ENCODE measurements at places on chromosomes 1 and 21.

- DNase-seq: no peak
These were observed 28.0 kb upstream of the RNF2 start for GRCh38 chr1:185017338-185017737.

DNA sequence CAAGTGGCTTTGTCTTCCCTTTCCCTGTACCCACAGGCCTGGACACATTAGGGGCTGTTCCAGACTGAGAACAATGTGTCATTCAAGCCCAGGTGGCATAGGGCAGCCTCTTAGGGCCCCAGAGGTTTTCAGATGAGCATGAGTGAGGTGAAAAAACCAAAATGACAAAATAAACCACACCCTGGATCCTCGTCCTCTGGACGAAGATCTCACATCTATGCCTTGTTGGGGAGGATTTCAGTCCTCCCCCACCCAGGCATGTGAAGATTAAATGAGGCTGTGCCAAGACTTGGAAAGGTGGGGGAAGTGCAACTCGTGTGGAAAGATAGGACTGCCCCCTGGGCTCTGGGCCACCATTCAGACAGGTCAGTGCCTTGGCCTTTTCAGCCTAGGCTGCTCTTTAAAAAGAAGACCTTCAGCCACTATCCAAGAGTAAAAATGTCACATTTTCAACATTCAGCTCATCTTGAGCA lies 32.8 kb upstream of the IL19 start:
- peak; percentile 78 for DNase-seq

DNA sequence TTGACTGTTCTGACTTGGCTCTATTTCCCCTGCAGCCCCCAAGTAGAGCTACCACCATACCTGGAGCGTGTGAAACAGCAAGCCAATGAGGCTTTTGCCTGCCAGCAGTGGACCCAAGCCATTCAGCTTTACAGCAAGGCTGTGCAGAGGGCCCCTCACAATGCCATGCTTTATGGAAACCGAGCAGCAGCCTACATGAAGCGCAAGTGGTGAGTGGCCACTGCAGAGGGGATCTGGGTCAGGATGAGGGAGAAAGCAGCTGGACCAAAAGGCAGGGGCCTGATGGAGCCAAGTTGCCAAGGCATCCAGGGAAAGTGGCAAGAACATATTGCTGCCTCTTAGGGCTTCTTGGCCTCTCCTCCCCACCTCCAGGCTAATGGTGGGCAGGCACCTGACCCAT lies 24.1 kb upstream of the TMEM222 start:
- no peak for DNase-seq

- DNase-seq: peak; percentile 79
These were observed 234.7 kb downstream of the TOMM20 start for GRCh38 chr1:234893725-234894630.

GRCh38 chr1:155882235-155882634 lies 22.9 kb downstream of the SYT11 start:
- no peak for DNase-seq

GRCh38 chr1:6807782-6808181 lies 22.5 kb downstream of the CAMTA1 start:
- no peak for DNase-seq

- peak; percentile 33 for DNase-seq
These were observed 11.2 kb downstream of the CREG1 start for GRCh38 chr1:167542109-167543032.

DNA sequence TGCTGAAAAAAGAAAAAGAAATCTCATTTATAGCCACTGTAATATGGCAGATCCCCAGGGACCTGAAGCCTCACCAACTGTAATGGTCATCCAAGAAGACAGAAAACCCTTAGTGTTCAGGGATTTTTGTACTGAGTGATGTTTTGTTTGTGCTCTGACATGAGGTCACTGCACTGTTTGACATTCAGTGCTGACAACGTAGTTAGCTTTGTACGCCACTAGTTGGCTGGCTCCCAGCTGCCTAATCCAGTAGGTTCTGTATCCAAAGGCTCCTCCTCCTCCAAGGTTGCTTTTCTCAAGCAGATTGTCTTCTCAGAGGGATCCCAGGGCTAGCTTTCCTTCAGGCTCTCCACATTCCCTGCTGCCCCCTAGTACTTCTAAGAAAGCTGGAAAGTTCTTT lies 9.5 kb upstream of the YRDC start:
- DNase-seq: no peak

- DNase-seq: peak; percentile 57
These were observed 1.1 kb downstream of the HUNK start for GRCh38 chr21:31873696-31874599.

GRCh38 chr1:66890621-66891020 lies 34.0 kb downstream of the DNAI4 start:
- DNase-seq: no peak

GRCh38 chr1:1129381-1129821 lies 13.5 kb upstream of the C1orf159 start:
- DNase-seq: no peak

GRCh38 chr21:32523463-32523862 lies 61.9 kb downstream of the TCP10L start:
- DNase-seq: no peak

All from activated CD4-positive, alpha-beta memory T cell treated with anti-CD3 and anti-CD28 coated beads for 36 hours (primary cell).